Pancreas (tissue), 10 donors: ENCODE measurements at places on chromosomes 12 and 14. TPM values are rescaled to one million over a fixed set of nuclear protein-coding genes. Genes with fewer than 3 reads are reported as not detected.

GRCh38 chr12:50620978-50621360 lies 116.2 kb downstream of the DIP2B start:
- no peak for DNase-seq
- no peaks in the 10 kb centered on the region for H3K27me3 ChIP-seq
- no peak overlapping the region for H3K4me3 ChIP-seq
- peaks cover 16% of the 10 kb centered on the region for H3K4me1 ChIP-seq
- no peak overlapping the region for H3K27ac ChIP-seq
- no peaks in the 10 kb centered on the region for H3K36me3 ChIP-seq

DNA sequence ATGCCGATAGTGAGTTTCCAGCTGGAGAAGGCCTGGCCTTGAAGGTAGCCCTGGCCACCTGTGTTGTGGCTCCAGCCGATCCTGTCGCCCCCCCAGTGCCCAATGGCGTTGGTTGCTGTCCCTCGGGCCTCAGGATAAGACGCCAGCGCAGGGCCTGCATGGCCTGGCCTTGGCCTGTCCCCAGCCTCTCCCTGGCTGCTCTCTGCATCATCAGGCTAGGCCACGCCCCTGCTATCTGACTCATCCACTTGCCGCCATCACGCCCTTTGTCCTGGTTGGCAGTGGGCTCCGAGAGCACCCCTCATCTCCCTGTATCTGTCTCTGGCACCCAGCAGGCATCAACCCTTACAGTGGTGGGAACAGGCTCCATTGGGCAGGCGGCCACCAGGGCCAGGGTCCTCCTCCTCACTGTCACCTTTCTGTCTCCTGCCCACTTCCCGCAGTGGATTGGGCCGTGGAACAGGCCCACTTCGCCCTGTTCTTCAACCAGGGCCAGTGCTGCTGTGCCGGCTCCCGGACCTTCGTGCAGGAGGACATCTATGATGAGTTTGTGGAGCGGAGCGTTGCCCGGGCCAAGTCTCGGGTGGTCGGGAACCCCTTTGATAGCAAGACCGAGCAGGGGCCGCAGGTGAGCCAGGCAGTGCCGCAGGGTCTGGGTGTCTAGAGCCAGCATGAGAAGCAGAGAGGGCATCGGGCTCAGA lies 25.6 kb downstream of the ALDH2 start:
- no peaks in the 10 kb centered on the region for H3K27me3 ChIP-seq
- DNase-seq: peak; percentile 51
- no peak overlapping the region for H3K27ac ChIP-seq
- peaks cover 8% of the 10 kb centered on the region for H3K4me1 ChIP-seq
- H3K4me3 ChIP-seq: no peak overlapping the region

- no peaks in the 10 kb centered on the region for H3K27me3 ChIP-seq
- no peak overlapping the region for H3K4me3 ChIP-seq
- peaks cover 3% of the 10 kb centered on the region for H3K36me3 ChIP-seq
- no peak overlapping the region for H3K27ac ChIP-seq
Measured at GRCh38 chr14:59330455-59330854, 134.7 kb downstream of the GPR135 start.

DNA sequence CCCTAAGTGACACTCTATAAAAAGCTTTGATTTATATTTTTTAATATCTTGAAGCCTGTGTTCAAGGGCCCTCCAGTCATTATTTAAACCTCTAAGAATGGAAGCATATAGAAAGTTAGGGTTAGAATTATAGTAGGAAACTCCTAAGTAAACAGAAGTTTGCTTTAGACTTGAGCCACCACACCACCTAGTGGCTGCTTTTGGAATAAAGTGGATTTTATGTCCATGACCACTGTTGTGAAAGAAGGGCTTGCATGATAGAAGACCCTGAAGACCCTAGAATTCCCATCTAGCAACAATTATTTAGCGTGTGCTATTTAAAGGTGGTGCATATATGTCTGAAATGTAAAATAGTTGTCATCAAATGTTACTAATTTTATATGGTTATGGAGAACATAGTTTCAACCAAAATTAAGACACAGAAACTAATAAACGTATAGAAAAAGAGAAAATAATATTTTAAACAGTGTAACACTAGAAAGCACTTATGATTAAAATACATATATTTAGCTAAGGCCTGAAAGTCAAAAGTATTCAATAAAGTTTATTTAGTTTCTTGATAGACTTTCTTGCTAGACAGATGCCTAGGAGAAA lies 21.3 kb downstream of the LRRIQ1 start:
- H3K36me3 ChIP-seq: no peaks in the 10 kb centered on the region
- H3K4me3 ChIP-seq: no peak overlapping the region
- DNase-seq: peak; percentile 6
- no peaks in the 10 kb centered on the region for H3K27me3 ChIP-seq
- H3K4me1 ChIP-seq: no peaks in the 10 kb centered on the region

GRCh38 chr14:65042731-65043372 lies 56.2 kb downstream of the FNTB start:
- no peak overlapping the region for H3K4me3 ChIP-seq
- H3K27ac ChIP-seq: no peak overlapping the region
- no peaks in the 10 kb centered on the region for H3K36me3 ChIP-seq
- H3K4me1 ChIP-seq: no peaks in the 10 kb centered on the region
- no peaks in the 10 kb centered on the region for H3K27me3 ChIP-seq
- DNase-seq: no peak

DNA sequence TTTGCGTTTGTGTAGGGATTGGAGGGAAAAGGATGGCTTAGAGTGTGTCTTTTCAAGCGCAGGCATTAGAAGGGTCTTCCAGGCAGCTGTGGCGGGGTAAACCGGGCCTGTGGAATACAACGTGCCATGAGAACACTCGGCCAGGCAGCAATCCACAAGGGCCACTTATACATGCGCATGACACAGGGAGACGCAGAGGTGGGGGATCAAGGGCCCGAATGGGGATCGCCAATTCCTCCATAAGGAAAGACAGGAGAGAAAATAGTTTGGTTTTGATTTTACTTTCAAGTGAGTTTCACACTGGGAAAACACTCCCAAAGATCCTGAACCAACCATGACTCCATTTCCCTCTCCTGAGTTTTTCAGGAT lies 71.6 kb downstream of the SPRING1 start:
- H3K27me3 ChIP-seq: no peaks in the 10 kb centered on the region
- H3K4me1 ChIP-seq: no peaks in the 10 kb centered on the region
- no peak for DNase-seq

- H3K4me1 ChIP-seq: no peaks in the 10 kb centered on the region
- no peaks in the 10 kb centered on the region for H3K36me3 ChIP-seq
- H3K27me3 ChIP-seq: no peaks in the 10 kb centered on the region
- peak overlapping the region; percentile 26 for H3K4me3 ChIP-seq
- peak; percentile 68 for DNase-seq
Measured at GRCh38 chr12:130775953-130776856, 60.1 kb upstream of the RIMBP2 start.

GRCh38 chr14:22656226-22656625 lies 12.1 kb upstream of the OR6J1 start:
- no peaks in the 10 kb centered on the region for H3K36me3 ChIP-seq
- H3K27me3 ChIP-seq: no peaks in the 10 kb centered on the region
- no peaks in the 10 kb centered on the region for H3K4me1 ChIP-seq
- DNase-seq: no peak
- no peak overlapping the region for H3K27ac ChIP-seq
- no peak overlapping the region for H3K4me3 ChIP-seq

GRCh38 chr12:113170926-113171325 lies 14.4 kb downstream of the DDX54 start:
- no peak for DNase-seq
- H3K27ac ChIP-seq: no peak overlapping the region
- H3K4me1 ChIP-seq: no peaks in the 10 kb centered on the region
- no peaks in the 10 kb centered on the region for H3K27me3 ChIP-seq

The VRTN gene
- total RNA-seq: not detected

The BICDL1 gene
- total RNA-seq: 3.0 TPM

The STYK1 gene
- total RNA-seq: 0.12 TPM

The RILPL1 gene
- 5.8 TPM for total RNA-seq

The KRT83 gene
- total RNA-seq: not detected

The PRICKLE1 gene
- 3.2 TPM for total RNA-seq

The NTF3 gene
- total RNA-seq: not detected
